ENCODE measurements at places on chromosomes 7 and 10. TPM values are rescaled to one million over a fixed set of nuclear protein-coding genes. Genes with fewer than 3 reads are reported as not detected.

Gene PON3
- total RNA-seq, result 0.54 TPM

Gene CLDN4
- not detected for total RNA-seq

Gene ASAH2
- 1.9 TPM for total RNA-seq

Gene CYP3A5
- 0.13 TPM for total RNA-seq

Gene KLF14
- total RNA-seq, result not detected

Gene GIMAP7
- total RNA-seq, result 13.0 TPM

Gene VSTM4
- 24.4 TPM for total RNA-seq

DNA sequence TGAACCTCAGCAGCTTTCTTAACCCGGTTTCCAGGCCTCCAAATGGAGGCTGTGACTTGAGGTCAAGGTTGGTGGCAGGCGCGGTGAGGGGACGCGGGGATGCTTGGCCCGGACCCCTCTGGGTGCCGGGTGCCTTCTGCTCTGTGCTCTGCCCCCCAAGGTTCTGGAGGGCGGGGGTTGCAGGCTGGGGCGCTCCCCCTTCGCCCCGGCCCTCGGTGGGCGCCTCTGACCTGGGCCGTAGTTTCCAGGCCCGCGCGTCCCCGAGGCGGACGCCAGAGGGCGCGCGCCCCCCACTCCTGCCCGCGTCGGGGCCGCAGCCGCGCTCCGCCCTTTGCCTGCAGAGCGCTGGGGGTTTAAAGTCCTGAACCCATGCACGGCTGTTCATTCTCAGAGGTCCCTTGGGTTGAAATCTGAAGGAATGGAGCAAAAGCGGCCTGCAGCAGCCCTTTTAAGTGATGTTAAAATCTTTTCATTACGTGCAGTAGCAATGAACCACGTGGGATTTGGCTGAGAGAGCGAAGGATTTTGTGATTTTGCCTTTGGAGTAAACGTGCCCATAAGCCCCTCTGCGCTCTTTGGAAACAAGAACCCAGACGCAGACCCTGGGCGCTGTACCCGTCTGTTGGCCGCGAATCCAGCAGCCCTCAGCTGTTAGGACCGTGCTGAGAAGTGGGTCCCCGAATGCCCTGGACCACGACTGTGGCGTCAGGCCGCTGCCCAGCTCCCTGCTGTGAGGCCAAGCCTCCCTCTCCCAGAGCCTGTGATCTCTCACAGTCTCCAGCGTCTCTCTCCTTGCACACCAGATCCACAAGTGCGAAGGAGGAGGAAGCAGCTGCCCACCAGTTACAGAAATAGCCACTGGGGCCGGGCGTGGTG is 135.0 kb downstream of the ACTR3B start:
- no peak for DNase-seq

GRCh38 chr7:92949748-92950147 is 113.4 kb upstream of the CDK6 start:
- no peak for DNase-seq

DNA sequence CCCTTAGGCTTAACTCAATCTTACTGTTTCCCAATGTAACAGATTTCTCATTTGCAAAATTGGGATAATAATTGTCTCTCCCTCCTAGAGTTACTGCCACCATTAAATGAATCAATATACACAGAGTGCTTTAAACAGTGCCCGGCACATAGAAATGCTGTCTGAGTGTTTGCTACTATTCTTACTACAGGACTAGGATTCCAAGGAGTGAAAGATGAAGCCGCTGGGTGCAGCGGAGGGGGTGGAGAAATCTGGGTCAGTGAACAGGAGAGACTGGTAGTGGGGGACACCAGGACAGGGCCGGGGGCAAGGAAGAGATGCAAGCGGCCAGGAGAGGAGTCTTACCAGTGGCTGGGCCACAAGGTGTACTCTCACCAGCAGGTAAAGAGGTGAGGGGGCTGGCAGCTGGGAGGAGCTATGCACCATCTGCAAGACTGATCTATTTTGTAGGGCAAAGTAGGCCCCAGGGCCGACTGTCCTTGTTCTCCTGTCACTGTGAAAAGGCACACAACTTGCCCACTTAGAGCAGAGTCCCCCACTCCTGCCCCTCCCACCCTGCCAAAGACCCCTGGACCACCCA is 18.5 kb upstream of the PRRT4 start:
- DNase-seq, result no peak

- DNase-seq, result no peak
Observed at GRCh38 chr7:80272560-80273239, 138.1 kb downstream of the GNAI1 start.

DNA sequence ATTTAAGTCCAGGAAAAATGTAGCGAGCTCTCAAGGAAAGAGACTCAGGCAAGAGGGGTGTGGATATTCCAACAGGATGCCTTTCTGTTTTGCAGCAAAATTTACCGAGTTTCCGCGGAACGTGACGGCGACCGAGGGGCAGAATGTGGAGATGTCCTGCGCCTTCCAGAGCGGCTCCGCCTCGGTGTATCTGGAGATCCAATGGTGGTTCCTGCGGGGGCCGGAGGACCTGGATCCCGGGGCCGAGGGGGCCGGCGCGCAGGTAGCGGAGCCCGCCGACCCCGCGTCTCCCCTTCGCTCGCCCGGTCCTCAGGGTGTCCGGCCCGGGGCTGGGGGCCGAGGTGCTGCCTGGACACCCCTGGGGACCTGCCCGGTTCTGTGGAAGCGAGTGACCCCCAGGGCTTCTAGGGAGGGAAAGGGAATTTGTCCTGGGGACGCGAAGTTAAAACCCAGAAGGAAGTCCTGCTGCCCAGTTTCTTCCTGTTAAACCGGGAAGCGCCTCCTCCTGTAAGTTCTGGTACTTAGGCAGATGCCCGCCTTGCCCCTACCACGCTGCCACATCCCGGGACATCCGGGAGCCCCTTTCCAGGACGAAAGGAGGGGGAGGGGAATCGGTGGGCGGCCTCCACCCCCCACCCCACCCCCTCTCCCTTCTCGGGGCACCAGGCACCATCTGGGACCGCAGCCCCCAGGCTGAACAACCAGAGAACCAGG is 2.5 kb downstream of the VSTM2A start:
- no peak for DNase-seq

GRCh38 chr7:85060696-85061095 is 126.2 kb downstream of the SEMA3D start:
- DNase-seq, result no peak

DNA sequence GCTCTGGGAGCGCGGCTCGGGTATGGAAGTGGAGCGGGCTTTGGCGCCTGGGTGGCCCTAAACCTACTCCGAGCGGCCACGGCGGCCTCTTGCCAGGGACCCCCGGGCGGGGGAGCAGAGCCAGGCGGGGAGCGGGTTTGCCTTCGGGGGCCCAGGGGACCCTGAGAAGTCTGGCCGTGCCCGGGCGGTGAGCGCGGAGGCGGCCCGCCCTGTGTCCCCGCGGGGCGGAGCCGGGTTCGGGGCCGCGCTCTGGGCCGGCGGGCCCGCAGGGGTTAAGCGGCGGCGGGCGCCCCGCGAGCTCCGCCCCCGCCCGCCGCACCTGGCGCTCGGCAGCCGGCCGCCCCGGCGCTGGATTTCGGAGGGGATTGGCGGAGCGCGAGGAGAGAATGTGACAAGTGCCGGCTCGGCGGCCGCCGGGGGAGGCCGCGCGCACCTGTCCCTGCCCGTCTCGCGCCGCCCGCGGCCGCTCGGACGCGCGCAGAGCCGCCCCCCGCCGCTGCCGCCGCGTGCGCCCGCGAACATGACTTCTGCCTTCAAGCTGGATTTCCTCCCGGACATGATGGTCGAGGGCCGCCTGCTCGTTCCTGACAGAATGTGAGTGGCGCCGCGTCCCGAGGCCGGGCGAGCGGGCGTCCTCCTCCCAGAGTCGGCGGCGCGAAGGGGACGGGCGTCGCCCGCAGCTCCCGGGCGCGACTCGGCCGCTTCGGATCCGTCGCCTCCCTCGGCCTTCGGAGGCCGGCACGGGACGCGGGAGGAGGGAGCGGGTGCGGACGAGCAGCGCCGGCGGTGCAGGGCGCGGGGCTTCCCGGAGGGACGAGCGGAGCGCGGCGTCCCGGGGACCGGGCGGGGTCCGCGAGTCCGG is at the start of gene CELF2:
Gene CELF2, plus strand, starts transcription at position 303 of the 862 bp plus-strand sequence. Its CDS starts 218 bp downstream, at position 521.
- peak; percentile 84 for DNase-seq

GRCh38 chr7:28954946-28955345 is 3.2 kb downstream of the TRIL start:
- DNase-seq, result no peak

DNA sequence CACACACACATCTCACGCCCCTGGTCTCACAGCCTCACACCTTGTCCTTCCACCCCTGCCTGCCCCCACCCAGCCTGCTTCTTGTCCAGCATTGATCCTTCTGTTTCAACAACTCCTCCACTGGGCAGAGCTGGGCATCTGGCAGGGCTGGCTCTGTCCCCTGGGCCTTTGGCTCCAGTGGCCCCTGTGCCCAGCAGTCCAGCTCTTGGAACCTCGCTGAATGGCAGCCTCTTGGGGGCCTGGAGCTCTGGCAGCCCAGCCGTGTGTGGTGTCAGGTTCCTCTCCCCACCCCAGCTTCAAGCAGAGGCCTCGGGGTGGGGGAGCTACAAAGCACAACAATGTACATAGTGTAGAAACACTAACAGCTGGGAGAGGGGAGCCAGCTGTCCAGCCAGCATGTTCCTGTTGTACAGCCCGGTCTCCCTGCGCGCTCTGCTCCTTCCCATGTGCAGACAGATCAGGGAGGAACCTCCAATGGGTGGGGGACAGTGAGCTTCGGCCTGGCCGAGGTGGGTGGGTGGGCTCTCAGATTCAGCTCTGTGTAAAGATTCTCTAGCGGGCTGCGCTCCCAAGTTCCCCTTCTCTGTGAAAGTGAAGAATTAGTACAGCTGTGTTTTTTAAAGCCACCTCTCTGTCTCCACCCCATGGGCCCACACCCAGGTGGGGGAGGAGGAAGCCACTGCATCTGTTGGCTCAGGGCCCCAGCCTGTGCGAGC is 19.4 kb downstream of the ZMIZ2 start:
- DNase-seq, result no peak

DNA sequence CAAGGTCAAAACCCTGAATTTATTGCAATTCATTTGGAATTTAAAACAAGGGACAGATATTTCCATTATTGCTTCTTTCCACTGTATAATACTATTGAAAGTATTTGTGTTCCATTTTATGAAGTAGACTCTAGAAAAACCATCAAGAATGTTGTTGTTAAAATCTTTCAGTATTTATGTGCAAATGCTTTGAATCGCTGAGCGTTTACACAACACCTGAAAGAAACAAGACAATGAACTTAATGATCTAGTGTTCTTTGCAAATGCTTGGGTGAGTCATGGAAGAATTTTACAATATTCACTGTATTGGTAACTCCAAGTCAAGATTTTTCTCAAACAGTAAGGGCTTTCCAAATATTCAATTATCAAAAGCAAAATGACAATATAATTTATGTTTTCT is 97.1 kb downstream of the VIPR2 start:
- no peak for DNase-seq

- DNase-seq, result peak; percentile 83
Observed at GRCh38 chr7:5450549-5451327, 27.1 kb upstream of the TNRC18 start.

GRCh38 chr10:6220418-6221191 is 17.9 kb downstream of the PFKFB3 start:
- no peak for DNase-seq

- DNase-seq, result no peak
Observed at GRCh38 chr7:75879771-75880184, 944 bp downstream of the RHBDD2 start.

DNA sequence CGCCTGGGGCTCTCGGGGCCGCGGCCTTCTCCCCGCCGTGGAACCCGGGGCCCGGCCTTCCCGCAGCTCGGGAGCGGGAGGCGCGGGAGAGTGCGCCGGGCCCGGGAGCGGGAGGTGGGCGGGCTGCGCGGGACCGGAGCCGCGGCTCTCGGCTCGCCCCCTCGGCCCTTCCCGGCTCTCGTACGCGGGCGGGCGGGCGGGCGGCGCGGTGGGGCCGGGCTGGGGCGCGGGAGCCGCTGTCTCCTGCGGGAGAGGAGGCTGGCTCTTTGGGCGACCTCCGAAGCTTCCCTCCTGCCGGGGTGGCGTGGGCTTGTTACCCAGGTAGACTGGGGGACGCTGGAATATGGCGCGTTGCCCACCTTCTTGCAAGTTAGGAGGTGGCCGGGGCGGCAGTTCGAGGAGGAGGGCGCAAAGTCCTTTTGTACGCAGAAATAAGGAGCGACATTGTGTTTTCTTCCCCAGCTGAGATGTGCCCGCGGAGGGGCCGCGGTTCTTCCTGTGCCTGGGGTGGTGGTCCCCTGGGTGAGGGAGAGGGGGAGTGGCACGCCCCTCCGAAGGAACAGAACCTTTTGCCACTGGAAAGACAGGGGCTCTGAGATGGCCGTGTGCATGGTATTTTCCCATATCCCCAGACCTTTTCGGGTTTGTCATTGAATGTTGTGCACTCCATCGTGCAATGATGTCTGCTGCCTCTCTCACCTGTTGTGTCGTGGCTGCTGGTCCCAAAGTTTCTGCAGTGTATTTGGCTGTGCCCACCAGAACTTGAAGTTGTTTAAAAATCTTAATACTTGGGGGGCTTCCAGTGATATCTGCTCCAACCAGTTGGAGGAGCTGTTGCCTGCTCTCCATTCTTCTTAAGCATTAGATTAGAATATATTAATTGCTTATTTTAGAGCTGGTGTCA is 844 bp downstream of the NRF1 start:
- DNase-seq, result no peak

DNA sequence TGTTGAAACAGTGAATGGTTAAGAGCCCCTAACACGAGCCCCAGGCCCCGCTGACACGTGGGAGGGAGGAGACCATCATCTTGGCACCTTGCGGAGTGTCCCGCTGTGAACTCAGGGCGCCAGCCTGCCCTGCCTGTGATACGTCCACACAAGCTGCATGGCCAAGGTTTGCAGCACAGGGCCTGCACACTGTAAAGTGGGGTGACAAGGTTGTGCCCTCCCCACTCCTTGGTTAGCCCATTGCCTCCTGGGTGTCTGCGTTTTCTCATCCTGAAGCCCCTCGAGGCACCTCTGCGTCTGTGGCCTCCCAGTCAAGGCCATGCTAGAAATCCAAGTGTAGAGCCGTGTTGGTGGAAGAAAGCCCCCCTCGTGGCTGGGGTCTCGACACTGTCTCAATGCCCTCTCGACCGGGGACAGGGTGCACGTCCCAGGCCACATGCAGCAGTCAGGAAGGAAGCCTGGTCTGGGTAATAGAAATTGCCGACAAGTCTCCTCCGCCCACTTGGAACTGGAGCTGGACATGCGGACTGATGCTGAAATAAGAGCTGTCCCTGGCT is 192.1 kb downstream of the DNAJB6 start:
- peak; percentile 61 for DNase-seq

DNA sequence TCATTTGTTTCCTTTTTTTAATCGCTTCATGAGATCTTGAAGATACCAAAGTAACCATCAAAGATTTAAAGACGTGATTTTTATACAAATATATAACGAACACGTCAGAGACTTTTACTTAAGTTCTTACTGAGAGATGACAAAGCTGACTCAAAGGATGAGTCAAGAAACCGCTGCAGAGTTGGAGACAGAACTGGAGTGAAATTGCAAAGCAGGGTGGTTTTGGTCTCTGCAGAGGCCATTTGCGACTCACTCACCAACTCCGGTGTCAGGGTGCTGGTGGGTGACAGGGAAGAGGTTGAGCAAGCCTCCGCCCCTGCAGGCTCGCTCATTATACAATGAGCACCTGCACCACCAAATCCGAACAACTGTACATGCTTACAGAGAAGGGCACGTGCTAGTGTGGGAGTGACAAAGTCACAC is 75.2 kb downstream of the DNAJB6 start:
- no peak for DNase-seq

DNA sequence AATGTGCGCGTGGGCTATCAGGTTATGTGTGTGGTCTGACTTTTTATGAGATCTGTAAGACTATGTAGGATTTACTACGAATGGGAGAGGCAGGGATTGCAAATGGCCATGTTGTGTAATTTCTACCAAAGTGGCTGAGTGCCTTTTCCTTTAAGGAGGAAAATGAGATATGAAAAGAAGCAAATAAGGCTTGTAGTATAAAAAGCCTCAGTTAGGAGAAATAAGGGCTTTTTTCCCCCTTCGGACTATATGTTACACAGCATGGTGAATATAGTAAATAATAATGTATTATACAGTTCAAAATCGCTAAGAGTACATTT is 447 bp upstream of the GPAM start:
- no peak for DNase-seq
